ENCODE measurements at places on chromosomes 2 and 18. TPM values are rescaled to one million over a fixed set of nuclear protein-coding genes. Genes with fewer than 3 reads are reported as not detected.

GULP1 gene
- 29.3 TPM for total RNA-seq

RIT2 gene
- total RNA-seq: not detected

FBLN7 gene
- 4.0 TPM for total RNA-seq

TMEM37 gene
- 6.8 TPM for total RNA-seq

DNA sequence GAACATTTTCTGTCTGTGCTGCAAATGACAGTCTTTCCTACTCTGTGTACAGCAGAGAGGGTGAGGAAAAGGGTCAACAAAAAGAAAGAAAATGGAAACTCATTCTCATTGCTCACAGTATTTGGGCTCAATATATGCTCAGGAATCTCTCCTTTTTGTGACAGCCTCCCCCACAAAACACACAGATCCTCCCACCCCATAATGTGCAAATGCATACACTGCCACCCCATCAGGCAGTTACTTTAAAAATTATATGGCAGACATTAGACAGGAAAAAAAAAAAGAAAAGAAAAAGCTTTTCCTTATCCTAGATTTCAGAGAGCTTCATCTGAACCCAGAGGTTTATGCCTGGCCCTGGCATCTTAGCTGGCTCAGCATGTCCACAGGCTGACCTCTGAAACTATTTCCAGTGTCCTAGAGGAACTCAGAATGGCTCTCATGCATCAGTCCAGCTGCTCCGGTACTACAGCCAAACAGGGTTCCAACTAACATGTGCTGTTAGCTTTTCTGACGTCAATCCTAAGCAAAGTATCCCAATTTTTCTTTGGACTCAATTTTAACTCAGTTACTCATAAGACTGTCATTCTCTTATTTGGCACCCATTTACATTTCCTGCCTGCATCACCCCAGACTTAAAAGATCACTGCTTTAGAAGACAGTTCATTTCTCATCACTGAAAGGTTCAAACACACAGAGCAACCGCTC is 105.9 kb downstream of the RBMS1 start:
- no peaks in the 10 kb centered on the region for H3K36me3 ChIP-seq
- no peak for DNase-seq
- peaks cover 2% of the 10 kb centered on the region for H3K4me1 ChIP-seq
- no peak overlapping the region for H3K27ac ChIP-seq
- no peaks in the 10 kb centered on the region for H3K27me3 ChIP-seq

GRCh38 chr2:1162768-1163584 is 212.3 kb downstream of the SNTG2 start:
- no peaks in the 10 kb centered on the region for H3K36me3 ChIP-seq
- no peak overlapping the region for H3K27ac ChIP-seq
- DNase-seq: no peak
- no peaks in the 10 kb centered on the region for H3K4me1 ChIP-seq

GRCh38 chr2:54859416-54859815 is 136.0 kb downstream of the EML6 start:
- no peaks in the 10 kb centered on the region for H3K27me3 ChIP-seq
- no peaks in the 10 kb centered on the region for H3K4me1 ChIP-seq
- DNase-seq: no peak
- H3K36me3 ChIP-seq: no peaks in the 10 kb centered on the region
- no peak overlapping the region for H3K27ac ChIP-seq

DNA sequence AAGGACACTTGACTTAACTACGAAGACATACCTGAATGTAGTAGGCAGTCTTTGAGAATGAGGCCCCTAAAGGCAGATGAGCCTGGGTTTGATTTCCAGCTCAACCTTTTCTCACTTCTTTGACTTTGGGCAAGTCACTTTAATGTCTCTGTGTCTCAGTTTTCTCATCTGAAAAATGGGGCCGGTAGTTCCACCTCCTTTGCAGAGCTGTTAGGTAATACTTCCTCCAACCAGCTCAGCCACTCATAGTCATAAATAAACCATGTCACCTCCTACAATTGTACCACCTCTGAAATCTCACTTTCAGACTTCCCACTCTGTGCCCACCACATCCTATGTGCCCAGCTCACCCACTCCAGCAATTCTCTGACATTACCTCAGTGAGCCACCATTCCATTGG is 10.4 kb downstream of the ARHGAP25 start:
- H3K27ac ChIP-seq: no peak overlapping the region
- no peak for DNase-seq
- no peaks in the 10 kb centered on the region for H3K4me1 ChIP-seq
- H3K27me3 ChIP-seq: no peaks in the 10 kb centered on the region
- no peak overlapping the region for H3K4me3 ChIP-seq
- H3K36me3 ChIP-seq: no peaks in the 10 kb centered on the region

GRCh38 chr2:103179798-103180197 is 418.0 kb downstream of the TMEM182 start:
- no peak for DNase-seq
- H3K36me3 ChIP-seq: no peaks in the 10 kb centered on the region
- H3K27me3 ChIP-seq: no peaks in the 10 kb centered on the region
- H3K4me1 ChIP-seq: no peaks in the 10 kb centered on the region
- no peak overlapping the region for H3K27ac ChIP-seq

DNA sequence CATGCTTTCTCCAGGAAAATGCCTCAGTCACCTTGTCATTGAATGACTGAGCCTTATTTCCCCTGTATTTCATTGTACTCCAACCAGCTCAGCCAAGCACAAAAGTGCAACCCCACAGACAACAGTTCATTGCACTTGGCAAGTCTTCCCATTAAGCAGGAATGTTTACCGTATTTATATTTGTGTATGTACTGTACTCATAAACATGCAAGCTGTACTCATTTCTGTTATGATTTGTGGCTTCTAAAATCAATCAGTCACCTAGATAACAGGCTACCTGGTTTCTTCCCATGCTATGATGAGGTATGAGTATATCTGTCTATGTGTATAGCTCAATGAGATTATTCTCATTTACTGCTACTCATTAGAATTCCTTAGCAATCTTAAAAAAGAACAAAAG is 505.5 kb upstream of the FAM98A start:
- no peak for DNase-seq
- H3K4me3 ChIP-seq: no peak overlapping the region
- no peaks in the 10 kb centered on the region for H3K27me3 ChIP-seq
- H3K4me1 ChIP-seq: no peaks in the 10 kb centered on the region
- no peak overlapping the region for H3K27ac ChIP-seq

DNA sequence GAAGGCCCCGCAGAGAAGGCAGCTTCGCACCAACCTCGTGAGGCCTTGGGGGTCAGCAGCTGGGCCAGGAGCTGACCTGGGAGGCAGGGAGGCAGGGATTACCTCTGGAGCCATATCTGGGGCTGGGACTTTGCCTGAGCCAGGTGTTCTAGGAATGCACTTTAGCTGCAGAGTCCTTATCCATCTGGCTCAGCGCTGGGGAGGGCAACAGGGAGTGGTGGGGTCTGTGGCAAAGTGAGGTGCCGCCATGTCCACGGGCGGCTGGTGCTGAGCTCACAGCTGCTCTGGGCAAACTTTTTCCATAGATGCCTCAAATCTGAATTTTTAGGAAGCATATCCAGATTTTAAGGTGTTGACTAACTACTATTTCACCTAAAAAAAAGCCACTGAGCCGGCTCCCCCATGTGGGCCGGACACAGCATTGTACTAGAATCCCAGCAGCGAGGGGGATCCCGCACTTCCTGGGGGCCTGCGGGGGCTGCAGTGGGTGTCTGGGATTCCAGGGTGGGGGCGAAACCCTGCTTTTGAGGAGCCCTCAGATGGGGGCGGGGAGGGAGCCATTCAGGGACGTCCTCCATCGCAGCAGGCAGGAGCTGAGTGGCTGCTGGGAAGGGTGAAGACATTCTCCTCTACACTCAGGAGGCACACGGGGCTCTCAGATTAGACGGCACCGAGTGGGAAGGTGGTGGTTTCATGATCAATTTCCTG is 34.6 kb downstream of the RTP5 start:
- no peak for DNase-seq
- no peaks in the 10 kb centered on the region for H3K4me1 ChIP-seq
- H3K4me3 ChIP-seq: no peak overlapping the region

DNA sequence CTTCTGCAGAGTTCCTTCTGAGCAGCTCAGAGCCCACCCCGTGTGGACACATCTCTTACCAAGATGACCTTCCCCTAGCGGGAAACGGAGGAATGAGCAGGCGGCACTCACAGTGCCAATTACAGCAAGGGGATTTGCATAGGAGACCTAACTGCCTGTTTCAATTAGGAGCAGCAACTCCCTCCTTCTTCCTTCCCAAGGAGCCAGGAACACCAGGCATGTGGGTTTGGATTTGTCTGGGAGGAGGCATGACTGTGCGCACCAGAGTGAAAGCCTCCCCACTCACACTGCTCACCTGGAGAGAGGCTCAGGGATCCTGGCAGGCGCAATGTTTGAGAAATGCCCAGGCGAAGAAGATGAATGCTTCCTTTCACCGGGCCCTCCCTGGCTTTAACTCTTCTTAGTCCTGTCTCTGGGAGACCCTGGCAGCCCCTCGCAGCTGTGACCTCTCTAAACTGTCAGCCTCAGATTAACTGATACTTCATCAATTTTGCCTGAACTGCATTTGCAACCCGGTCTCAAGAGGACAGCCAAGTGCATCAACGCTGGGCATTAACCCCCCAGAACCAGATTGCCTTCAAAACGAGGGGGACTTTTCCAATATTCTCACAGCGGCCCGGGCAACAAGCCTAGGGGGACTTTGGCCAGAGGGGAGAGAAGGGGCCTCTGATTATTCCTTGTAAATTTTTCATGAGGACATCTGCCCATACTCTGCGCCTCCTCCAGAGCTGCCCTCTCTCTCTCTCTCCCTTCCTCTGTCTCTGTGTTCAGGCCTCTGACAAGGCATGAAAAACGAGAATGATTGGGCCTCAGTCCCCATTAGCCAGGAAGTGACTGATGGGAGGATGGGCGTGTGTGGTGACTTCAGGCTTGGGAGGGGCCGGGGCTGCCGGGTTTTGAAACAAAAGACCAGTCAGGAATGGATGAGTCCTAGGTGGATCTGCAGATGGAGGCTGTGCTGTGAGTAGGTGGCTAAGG is 93.8 kb downstream of the CMPK2 start:
- DNase-seq: no peak
- H3K27ac ChIP-seq: no peak overlapping the region
- peaks cover 2% of the 10 kb centered on the region for H3K27me3 ChIP-seq
- no peaks in the 10 kb centered on the region for H3K36me3 ChIP-seq
- no peak overlapping the region for H3K4me3 ChIP-seq

- no peaks in the 10 kb centered on the region for H3K36me3 ChIP-seq
- no peaks in the 10 kb centered on the region for H3K27me3 ChIP-seq
- no peaks in the 10 kb centered on the region for H3K4me1 ChIP-seq
- H3K27ac ChIP-seq: no peak overlapping the region
- no peak for DNase-seq
These were observed 204.2 kb downstream of the GBX2 start for GRCh38 chr2:235963853-235964577.

- no peaks in the 10 kb centered on the region for H3K4me1 ChIP-seq
- H3K36me3 ChIP-seq: no peaks in the 10 kb centered on the region
- no peak overlapping the region for H3K27ac ChIP-seq
- no peak overlapping the region for H3K4me3 ChIP-seq
- no peak for DNase-seq
These were observed 81.0 kb downstream of the SUMO1 start for GRCh38 chr2:202157211-202157990.

- no peak overlapping the region for H3K4me3 ChIP-seq
- no peaks in the 10 kb centered on the region for H3K4me1 ChIP-seq
- DNase-seq: no peak
- no peak overlapping the region for H3K27ac ChIP-seq
These were observed 22.5 kb upstream of the ACYP2 start for GRCh38 chr2:54092940-54093339.

DNA sequence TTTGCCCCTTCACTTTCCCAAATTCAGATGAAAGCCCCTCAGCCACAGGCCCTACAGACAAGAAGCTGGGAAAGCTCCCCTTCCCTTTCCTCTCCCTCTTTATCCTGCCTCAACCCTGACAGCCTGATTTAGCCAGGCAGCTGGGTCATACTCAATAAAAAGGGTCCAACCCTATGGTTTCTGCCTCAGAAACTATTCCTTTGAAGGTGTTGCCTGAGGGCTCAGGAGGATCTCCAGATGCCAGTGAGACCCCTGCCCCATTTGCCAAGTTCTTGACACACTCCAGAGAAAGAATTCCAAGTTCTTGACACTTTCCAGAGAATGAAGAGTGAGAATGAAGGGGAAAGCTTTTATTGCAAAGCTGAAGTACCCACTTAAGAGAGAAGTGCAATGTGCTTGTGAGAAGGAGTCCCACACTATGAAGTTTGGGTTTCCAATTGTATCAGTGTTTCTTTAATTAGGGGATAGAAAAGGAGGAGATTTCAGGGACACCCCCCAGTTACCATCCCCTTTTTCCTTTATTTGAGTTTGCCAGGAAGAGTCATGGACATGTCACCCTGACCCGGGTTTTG is 576.2 kb downstream of the METTL4 start:
- H3K27ac ChIP-seq: no peak overlapping the region
- no peaks in the 10 kb centered on the region for H3K27me3 ChIP-seq
- no peak overlapping the region for H3K4me3 ChIP-seq

GRCh38 chr2:4533806-4534205 is 830.4 kb downstream of the DCDC2C start:
- H3K27ac ChIP-seq: no peak overlapping the region
- no peaks in the 10 kb centered on the region for H3K4me1 ChIP-seq
- H3K4me3 ChIP-seq: no peak overlapping the region
- peak; percentile 19 for DNase-seq
- no peaks in the 10 kb centered on the region for H3K27me3 ChIP-seq

DNA sequence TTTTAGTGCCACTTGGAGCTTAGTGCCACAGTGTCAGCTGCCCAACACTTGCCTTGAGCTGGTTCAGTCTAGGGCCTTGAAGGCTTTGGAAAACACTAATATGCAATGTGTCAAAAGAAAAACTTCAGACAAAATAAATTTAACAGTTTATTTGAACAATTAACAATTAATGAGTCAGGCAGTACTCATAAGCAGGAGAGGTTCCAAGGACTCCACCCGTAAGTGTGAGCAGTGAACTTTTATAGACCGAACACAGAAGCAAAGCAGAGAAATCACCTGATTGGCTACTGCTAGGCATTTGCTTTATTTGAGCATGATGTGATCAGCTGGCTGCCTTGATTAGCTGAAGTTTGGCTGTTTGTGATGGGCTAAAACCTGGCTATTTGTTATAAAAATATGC is 49.5 kb upstream of the TBC1D8 start:
- H3K4me1 ChIP-seq: no peaks in the 10 kb centered on the region
- no peaks in the 10 kb centered on the region for H3K27me3 ChIP-seq

DNA sequence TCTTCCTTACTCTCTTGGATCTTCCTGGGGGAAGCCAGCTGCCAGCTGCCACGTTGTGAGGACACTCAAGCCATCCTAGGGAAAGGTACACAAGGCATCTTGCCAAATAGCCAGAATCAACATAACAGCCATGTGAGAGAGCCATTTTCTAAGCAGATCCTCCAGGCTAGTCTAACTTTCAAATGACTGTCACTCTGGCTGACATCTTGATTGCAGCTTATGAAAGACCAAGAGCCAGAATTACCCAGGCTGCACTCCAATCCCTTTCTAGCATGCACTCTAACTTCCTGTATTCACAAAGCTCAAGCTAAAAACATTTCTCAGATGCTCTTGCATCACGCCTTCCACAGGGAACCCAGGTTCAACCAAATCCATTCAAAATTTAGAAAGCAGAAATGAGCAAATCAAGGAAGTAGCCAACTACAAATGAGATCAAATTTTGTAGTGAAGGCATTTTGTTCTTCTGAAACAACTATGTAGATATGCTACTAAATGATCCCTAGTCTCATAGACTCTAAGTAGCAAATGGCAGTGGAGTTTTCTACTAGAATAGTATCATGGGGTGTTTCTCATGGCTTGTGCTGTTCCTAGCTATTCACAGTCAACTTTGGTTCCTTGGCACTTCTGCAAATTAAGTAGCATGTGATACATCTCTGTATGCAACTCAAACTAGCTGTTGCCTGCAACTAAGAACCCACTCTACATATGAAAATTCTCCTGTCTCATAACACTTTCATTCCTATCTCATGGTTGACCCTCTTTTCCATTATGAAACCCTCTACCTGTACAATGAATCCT is 281.9 kb downstream of the ZEB2 start:
- H3K27me3 ChIP-seq: no peaks in the 10 kb centered on the region
- H3K4me3 ChIP-seq: no peak overlapping the region
- no peaks in the 10 kb centered on the region for H3K36me3 ChIP-seq
- H3K27ac ChIP-seq: no peak overlapping the region

Data from prostate gland (tissue), 2 donors.